ENCODE measurements at places on chromosomes 5 and 9.

GRCh38 chr5:158599157-158599556 is 500.6 kb downstream of the EBF1 start:
- no peak for DNase-seq

DNA sequence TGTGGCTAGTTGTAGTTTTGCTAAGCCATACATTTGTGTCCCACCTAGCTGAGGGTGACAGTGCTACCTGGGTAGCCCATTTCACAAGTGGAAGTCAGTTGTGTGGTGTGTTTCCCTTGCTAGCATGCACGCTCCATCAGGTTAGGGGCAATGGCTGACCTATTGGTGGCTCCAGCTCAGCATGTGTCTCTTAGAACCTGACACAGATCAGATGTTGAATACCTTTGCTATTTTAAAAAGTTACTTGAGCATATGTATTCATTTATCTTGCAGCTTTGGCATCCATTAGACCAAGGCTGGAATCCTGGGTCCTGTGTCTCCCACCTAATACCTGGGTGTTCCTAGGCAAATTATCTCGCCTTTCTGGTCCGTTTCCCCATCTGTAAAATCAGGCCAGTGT is 44.8 kb downstream of the ZNF618 start:
- no peak for DNase-seq

DNA sequence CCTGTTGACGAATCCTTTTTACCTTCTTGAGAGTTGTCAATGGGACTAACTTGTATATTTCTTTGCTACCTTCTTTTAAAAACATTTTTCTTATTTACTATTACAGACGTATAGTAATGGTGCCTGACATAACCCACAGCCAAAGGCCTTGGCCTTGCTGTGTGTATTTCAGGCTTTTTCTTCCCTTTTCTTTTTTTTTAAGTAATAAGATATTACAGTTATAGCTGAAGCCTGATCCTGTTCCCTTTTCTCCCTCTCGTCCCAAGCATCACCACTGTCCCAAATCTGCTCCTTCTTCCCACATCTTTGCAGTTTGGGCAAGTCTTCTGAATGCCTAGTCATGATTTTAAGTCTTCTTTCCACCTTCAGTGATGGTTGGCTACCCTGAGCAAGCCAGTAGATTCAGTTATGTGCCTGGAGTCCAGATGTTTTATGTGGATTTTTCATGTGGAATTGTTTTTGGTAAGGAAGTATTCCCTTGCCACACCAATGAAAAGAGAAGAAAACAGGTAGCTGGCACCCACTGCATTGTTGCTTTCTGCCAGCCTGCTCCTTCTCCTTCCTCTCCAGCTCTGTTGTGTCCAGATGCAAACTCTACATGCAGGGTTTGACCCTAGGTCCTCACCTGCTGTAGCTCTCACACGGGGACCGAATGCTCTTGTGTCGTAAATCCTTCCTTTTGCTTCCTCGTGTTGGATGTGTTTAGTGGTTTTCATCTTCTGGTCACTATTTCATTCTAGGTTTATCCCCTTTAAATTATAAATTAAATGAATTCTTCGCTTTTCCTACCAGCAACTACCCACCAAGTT is 26.5 kb downstream of the ABL1 start:
- no peak for DNase-seq

- no peak for DNase-seq
Observed at GRCh38 chr5:92459654-92460053, 1076.5 kb upstream of the ARRDC3 start.

DNA sequence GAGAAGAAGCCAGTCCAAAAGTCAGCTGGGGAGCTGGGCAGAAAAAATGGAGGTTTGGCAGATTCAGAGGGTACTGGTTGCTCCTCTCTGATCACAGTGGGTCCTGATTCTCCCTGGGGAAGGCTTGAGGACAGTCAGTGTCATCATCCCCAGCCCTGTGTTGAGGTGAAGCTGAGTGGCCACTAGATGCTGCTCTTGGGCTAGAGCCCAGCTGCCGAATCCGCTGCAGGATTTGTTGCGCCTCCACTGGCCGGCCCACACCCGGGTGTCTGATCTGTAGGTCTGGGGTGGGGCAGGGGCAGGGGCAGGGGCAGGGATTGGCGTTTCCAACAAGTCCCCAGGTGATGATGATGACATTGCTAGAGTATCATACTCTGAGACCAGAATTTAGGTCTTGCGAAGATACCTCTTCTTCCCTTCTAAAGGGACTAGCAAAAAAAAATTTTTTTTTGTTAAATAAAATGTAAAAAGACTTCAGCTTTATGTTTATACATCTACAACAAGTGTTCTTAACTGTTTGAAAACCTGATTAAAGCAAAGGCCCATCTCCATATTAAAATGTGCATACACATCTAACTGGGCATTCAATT is 106.8 kb downstream of the PDE6A start:
- DNase-seq, result peak; percentile 89

- DNase-seq, result no peak
Observed at GRCh38 chr9:133419005-133419404, 1.2 kb upstream of the REXO4 start.

DNA sequence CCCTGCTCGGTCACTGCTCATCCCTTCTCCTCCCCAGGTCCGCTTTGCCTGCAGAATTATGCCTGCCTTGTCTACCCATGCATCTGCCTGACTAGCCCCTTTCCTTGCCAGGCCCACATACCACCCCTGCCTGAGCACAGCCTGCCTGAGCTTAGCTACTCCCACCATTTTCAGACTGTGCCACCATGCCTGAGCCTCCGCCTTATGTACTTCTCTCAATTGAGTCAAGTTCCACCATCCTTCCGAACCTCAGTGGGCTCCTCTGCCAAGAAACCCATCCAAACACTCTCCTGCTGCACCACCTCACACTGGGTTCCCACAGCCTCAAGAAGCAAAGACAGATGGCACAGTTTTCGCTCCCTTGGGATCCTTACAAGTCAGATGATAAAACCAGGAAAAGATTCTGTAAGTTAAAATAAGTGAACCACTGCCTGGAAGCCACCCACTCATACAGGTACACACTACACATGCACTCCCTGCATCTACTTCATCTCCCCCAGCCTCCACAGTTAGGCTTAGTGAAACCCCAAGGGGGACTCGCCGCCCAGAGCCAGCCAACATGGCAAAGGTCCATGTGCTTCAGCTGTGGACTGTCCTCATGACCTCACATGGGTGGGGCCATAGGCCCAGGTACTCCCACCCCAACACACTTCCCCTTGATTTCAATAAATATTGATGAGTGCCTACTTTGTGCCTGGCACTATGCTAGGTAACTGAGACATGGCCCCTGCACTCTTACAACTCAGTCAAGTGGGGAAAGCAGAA is 23.1 kb downstream of the P4HA2 start:
- DNase-seq, result no peak

- no peak for DNase-seq
Observed at GRCh38 chr5:176317534-176318374, 43.8 kb downstream of the KIAA1191 start.

DNA sequence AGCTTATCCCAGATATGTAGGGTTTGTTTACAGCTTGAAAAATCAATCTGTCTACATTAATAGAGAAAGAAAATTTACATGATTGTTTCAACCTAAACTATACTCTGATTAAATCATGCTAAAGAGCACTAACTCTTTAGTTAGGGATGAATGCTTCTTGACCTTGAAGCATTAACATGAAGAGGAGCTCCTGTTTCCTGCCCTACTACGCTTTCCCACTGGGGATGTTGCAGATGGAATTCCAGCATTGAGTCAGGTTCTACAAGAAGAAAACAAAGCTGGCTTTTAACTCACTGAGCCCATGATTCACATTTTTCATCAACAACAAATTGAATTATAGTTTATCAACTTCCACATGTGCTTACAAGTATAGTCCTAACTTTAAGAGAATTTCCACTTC is 471.3 kb downstream of the TMEM232 start:
- DNase-seq, result no peak

DNA sequence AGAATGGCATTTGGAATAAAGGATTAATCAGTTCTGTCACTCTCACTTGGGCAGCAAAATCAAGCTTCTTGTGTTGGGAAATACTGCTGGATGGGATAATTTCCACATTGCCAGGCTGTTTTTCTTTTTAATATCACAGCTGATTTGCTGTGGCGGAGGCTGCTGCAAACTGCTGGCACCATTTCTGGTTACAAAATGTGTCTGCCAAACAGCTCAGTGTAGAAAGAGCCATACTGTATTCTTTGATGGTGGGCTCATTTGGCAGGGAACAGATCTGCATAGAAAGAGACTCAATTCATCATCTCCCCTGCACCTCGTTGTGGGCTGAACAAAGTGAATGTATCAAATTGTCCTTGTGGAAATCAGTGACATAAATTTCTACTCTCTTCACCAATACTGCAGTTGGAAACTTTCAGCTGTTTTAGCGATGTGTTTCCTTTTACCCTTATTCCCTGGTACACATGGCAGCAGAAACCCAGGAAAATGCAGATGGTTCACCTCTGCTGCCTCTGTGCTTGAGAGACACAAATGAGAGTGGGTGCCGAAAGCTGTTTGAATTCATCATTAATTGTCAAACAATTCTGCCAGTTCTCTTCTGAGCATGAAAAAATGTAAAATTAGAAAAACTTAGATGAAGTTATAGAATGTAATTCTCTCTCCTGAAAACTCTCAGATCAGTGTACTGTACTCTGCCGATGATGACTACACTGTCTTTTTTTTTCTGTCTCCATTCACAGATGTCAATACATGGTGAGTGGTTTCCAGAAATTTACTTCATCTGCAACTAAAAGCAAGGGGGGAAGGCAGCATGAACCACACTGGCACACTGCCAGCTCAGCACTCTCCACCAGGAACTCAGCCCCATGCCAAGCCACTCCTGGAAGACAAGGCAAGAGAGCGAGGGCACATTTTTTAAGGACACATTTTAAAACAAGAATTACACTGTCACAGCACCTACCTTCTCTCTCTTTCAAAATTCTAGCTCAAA is 75.0 kb downstream of the HMHB1 start:
- peak; percentile 17 for DNase-seq

DNA sequence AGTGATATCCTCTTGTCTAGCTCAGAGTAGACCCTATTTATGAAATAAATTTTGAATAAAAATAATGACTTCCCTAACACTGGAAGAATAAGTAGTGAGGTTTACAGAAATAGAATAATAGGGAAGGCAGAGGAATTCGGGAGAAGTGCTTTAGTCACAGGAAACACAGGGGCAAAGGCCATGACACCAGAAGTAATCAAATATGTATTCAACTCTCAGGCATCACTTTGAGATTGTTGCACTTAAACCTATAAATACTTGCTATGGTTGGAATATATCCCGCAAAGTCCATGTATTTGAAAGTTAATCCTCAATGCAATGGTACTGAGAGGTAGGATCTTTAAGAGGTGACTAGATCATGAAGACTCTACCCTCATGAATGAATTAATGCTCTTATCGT is 166.8 kb downstream of the YIPF5 start:
- DNase-seq, result no peak

DNA sequence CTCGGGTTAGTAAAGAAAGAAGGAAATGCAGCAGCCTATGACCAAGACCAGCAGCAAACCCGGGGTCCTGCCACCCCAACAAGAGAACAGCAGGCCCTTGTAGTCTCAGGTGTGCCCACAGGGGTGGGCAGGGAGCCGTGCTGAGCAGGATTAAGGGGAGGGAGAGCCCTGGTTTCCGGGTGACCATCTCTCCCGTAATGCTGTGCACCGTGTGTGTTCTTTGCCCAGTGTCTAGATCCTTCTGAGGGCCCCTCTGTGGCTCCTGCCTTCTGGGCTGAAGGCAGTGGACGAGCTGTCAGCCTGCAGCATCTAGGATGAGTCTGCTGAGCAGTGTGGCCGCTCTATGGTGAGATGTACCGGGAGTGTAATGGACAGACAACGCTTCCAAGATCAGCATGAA is 12.7 kb upstream of the PLEKHG4B start:
- no peak for DNase-seq

DNA sequence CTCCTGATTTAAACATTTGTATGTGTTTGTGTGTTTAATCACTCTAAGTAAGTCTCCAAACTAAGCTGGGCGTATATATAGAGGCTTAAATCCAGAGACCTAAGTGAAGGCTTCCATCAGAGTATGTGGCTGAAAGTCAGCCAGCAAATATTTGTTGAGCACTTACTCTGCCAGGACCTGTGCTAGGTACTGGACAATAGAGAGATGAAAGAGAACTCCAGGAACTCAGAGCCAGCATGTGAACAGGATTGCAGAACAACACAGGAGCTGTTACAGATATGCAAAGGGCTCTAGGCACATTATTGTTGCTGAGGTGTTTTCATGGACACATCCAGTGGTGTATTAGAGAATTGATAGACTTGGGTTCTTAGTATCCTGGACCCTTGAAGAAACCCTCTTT is 4.7 kb upstream of the BNIP1 start:
- no peak for DNase-seq

DNA sequence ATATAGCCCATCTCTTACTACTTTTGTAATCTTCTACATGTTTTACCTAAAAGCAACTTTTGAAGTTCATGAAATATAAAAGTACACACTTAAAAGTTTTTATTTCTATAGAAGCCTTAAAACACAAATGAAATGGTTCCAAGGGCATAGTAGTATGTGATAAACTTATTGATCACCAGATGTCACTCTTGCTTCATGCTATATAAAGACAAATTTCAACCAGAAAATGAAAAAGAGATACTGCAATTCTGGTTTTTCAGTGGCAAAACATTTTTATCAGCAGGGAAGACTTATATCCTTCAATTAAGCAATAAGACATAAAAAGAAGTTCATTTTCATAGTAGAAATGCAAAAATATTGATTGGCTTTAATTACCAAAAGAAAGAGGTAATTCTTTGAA is 69.4 kb upstream of the FBXL17 start:
- no peak for DNase-seq

DNA sequence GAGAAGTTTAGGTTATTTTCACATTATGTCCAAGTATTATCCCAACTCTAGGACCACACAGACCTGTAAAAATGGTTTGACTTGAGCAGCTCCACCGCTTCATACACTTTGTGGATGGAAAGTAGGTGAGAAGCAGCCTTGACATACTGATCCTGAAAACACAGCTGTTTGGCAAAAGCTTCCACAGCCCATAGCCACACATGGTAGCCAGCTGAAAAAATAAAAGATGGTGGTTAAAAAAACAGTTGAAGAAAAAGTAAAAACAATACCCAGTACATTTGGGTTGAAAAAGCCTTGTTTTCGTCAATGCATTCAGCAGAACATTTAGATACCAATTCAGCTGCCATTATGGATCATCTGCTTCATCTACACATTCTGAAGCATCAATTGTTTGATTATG is 36.7 kb downstream of the GEMIN5 start:
- DNase-seq, result no peak

- no peak for DNase-seq
Observed at GRCh38 chr5:94522117-94522516, 96.3 kb downstream of the KIAA0825 start.

DNA sequence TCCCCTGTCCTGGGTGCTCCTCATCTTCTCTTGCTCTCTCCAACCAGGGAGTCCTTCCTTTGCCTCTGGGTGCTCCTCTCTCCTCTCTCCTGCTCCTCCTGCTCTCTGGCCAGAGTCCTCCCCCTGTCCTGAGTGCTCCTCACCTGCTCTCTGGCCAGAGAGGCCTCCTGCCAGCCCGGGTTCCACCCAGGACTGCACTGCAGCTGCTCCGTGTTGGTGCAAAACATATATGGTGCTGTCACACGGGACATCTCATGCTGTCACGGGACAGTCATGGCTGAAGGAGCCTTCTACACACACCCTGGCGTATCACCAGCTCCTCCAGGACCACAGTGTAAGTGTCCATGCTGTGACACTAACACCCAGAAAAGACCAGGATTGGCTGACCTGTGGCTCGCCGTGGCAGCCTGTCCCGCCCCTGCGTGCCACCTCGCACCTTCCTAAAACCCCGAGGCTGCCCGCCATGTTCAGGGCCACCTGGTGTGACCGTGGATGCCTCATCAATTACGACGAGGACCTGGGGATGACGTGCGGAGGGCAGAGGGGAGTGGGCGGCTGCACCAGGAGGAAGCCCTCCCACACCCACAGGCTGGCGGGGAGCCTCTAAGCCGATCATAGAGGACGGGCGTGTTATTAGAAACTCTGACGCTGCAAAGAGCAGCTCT is 27.9 kb upstream of the SLC6A3 start:
- no peak for DNase-seq

Data from G401 (cell line).